ENCODE measurements at places on chromosomes 6 and 20.

DNA sequence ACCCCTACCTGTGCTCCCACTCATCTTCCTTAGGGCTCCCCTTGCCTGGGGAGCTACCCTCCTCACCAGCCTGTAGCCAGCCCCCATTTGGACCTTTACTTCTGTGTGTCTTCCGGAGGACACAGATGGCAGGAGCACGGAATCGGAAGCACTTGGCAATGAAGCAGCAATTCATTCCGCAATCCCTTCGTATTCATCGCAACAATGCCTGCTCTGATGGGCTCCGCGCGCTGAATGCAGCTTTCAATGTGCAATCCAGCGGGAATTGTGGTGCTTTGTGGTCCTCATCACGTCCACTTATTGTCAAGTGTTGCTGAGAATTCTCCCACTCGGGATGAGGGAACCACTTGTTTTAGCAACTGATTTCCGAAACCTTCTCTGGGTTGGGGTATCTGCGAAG, 336.0 kb downstream of the DHX35 start:
- no peak for DNase-seq

GRCh38 chr6:158367816-158368215, 55.6 kb downstream of the TULP4 start:
- no peak for DNase-seq

- DNase-seq = no peak
Observed at GRCh38 chr20:45183084-45183483, 8.4 kb downstream of the PI3 start.

DNA sequence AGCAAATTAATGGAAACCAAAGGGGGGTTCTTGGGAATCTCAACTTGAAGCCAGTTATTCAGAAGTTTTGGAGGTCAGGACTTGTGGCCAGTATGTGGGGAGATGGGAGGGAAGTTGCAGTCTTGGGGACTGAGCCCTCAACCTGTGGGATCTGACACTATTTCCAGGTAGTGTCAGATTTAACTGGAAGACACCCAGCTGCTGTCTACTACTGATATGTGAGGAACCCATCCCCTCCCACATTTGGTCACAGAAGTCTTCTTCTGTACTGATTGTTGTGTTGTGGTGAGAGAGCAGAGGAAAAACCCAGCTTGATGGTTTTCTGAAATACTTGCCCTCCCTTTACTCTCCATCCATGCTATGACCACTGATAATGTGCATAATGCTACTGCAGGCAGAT, 134.0 kb downstream of the QRSL1 start:
- no peak for DNase-seq

DNA sequence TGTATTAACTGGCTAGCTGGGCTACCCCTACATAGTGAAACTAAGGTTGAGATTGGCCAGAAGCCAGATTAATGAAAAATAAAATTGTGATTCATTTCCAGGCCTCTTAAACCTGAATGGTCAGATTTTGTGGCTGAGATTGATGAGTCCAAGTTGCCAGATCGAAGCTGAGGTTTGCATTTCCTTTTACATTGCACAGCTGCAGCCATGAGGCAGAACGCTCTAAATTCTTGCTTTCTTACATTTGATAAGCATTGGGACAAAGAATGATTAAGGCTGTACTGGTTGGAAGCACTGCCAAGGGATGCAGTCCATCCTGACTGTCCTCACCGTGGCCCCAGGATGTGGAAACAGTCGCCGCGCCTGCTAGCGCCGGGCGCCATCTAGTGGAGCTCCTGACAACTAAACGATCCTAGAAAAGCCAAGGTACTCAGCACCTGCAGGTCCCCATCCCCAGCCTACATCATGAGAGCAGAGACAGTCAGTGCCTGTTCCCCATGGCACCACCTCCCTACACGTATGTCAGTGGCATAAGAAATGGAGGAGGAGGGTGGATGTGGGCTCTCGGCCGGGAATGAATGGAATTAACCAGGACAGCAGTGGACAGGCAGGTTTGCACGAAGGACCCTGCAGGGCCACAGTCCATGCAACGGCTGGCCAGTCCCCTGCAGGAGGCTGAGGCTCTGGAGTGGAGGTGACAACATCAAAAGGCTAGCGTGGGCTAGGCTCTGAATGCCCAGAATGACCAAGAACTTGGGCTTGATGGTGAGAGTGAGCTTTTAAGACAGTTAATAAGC, 19.0 kb downstream of the PXDC1 start:
- peak; percentile 66 for DNase-seq

- no peak for DNase-seq
Observed at GRCh38 chr6:15109338-15110090, 136.4 kb upstream of the JARID2 start.
